Upper lobe of left lung (tissue), 6 donors: ENCODE measurements at places on chromosomes 11 and 22. TPM values are rescaled to one million over a fixed set of nuclear protein-coding genes. Genes with fewer than 3 reads are reported as not detected.

The PISD gene
- 65.8 TPM for total RNA-seq

DNA sequence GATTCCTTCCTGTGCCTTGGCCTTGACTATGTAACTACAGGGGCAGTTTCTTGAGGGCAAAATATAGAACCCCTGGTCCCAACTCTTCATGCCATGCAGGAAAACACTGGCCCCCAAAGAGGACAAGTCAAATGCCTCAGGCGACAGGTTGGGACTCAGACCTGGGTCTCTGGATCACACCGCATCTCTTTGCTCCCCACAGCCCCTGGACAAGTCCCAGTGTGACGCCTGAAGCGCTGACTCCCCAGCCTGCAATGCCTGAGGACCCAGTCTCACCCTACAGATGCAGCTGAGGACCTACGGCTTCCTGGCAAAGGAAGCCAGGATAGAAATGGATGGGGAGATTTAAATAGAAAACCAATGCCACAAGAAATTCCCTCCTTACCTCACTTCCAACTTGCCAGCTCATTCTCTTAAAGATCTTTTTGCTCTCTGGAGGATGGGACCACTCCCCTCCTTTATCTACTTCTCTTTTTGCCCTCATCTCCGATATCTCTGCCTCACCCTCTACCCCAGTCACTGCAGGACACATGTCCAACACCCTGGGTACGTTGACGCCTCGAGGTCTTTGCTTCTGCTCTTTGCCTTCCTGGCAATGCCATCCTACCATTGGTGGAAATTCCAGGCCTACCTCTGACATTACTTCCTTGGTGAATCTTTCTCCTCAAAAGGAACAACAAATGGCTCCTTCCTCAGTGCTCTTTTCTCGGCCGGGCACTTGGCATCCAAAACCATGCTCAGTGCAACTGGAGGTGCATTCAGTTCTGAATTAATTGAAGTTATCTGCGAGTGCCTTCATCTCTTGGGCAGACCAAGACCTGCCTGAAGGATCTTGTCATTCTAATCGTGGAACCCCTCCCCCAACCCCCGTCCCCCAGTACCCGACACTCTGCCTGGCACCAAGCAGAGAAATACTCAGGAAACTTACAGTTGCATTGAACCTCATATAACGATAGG lies 2.0 kb upstream of the PRDM11 start:
- no peak for DNase-seq

The PNPLA3 gene
- total RNA-seq: 0.76 TPM

GRCh38 chr11:69034123-69034867 lies 14.4 kb upstream of the TPCN2 start:
- no peak for DNase-seq
